Stimulated activated CD4-positive, alpha-beta T cell treated with anti-CD3 and anti-CD28 coated beads, Interleukin-12 subunit alpha, Interleukin-12 subunit beta, amount 100 ng/mL, for 48 hours (primary cell): ENCODE measurements at places on chromosomes 16 and 17.

DNA sequence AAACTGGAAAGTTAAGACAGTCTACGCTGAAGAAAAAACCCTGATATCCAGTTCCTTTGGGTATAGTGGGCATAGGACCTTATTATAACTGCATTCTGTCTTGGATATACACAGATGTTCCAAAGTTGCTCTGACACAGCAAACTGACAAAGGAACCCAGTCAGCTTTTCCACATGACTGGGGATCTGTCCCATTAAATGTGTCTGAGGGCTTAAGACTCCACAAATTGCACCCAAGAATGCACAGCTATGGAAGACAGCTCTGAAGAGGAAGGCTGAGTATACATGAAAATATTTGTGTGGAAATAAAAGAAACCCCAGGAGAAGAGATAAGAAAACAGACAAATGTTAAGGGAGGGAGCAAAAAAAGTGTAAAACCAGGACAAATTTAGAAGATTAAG lies 114.1 kb downstream of the SPAG9 start:
- no peak for DNase-seq

GRCh38 chr17:2027528-2028233 lies 2.3 kb upstream of the DPH1 start:
- no peak for DNase-seq

- DNase-seq, result no peak
Measured at GRCh38 chr16:4353675-4354074, 2.6 kb upstream of the PAM16 start.

DNA sequence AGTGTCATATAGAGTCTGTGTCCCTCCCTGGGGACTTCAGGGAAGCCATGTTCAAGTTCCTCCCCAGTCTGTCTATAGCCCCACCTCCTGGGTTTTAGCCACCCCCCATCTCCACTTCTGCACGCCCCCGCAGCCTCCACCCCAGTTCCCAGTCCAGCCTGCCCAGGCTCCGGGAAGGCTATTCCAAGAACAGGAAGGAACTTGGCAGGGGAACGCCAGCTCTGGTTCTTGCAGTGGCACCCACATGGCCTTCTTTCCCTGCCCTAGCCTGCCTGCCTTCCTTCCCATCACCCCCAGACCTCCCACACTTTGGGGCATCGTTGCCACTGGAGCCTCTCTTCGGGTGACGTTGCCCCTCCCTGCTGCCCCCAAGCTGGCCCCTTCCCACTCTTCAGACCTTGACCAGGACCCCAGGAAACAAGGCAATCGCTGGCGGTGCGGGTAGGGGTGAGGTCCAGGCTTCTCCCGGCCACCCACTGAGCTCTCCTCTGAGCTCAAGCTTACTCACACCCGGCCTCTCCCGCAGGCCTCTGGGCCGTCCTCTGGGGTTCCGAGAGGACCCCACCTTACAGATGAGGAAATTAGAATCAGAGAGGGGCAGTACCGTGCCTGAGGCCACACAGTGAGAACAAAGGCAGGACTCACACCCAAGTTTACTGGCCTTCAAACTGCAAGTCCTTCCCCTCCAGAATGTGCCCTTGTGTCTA lies 9.2 kb upstream of the CES4A start:
- DNase-seq, result no peak

GRCh38 chr17:57279432-57279831 lies 23.1 kb downstream of the MSI2 start:
- no peak for DNase-seq

- no peak for DNase-seq
Measured at GRCh38 chr17:72764632-72765041, 327.9 kb downstream of the SLC39A11 start.

DNA sequence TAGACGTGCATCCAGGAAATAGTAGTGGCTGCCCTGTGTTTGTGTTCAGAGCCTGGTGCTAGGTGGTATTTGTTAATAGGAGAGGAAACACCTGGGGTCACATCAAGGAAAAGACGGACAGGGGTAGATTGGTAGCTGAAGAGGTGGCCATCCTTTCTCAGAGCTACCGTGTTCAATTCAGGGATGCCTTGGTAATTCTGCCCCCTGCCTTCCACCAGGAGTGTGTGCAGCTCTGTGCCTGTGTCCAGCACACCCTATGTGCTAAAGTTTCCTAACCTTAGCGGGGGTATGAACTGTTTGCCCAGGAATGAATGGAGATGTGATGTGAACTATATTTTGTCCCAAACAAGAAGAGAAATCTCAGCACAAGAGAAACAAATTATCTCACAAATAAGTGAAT lies 174.1 kb upstream of the MPHOSPH6 start:
- DNase-seq, result no peak

DNA sequence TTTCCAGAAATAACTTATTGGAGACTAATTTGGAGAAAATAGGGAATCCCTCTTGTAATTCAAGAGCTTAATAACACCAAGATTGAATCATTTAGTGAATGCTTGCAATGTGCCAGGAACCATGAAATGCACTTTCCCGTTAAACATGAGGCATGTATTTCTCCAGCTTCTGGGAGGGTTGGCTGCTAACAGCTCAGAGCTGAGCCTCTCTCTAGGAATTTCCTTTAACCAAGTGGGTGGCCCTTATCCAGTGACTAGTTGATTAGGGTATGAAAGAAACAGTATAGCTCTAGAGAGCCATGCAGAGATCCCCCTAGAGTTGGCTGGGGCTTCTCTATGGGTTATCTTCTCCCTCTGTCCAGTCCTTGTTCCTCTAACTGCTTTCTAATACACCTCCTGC lies 356.4 kb upstream of the GOT2 start:
- DNase-seq, result no peak

GRCh38 chr16:85431431-85432124 lies 181.5 kb upstream of the GSE1 start:
- no peak for DNase-seq

GRCh38 chr17:48503747-48504146 lies 27.1 kb downstream of the HOXB1 start:
- DNase-seq, result no peak

DNA sequence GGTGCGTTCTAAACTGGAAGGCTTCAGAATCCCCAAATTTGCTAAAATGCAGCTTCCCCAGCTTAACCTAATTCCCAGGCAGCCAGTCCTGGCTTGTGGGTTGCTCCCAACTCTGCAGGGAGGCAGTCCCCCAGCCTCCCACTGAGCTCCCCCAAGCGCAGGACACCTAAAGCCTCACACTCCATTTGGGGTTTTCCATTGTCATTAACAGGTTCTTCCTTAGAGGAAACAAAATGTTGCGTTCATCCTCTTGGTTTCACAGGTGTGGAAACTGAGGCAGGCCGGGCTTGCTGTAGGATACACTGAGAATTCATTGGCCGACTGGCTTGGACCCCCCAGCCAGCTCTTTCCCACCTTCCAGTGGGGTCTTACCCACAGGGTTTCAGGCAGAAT lies 2.3 kb upstream of the TAC4 start:
- DNase-seq, result no peak

- DNase-seq, result no peak
Measured at GRCh38 chr17:73533781-73534180, 110.5 kb downstream of the SDK2 start.

- DNase-seq, result no peak
Measured at GRCh38 chr16:20323591-20324117, 3.7 kb downstream of the GP2 start.

DNA sequence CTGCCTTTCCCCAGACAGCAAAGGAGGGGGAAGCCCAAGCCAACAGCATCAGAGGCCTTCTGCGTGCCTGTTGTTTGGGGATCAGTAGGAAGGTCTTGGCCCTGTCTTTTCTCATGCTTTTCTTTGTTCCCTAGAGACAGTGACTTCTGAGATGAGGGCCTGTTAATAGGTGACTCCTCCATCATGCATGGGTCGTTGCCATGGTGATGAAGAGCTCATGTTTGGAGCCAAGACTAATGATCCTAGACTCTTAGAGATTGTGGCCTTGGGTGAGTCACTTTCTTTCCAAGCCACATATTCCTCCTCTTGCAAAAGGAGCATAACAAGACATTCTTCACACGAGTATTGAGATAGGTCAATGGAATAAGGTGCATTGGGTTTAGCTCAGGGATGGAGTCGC lies 201.1 kb upstream of the ASIC2 start:
- no peak for DNase-seq

DNA sequence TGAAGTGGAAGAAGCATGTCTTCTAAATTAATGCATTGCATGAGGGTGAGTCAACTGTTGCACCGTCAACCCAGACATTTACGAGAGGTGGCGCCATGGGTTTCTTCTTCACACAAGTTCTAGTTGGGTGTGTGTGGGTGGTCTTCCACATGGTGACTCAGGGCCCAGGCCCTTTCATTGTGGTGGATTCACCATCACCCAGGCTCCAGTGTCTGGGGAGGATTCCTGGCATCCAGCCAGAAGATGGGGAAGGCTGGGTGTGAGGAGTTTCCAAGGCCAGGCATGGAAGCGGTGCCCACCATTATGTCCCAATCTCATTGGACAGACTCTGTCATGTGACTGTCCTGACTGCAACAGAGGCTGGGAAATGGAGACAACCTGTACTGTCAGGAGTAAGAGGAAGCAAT lies 21.4 kb upstream of the JPH3 start:
- DNase-seq, result no peak

DNA sequence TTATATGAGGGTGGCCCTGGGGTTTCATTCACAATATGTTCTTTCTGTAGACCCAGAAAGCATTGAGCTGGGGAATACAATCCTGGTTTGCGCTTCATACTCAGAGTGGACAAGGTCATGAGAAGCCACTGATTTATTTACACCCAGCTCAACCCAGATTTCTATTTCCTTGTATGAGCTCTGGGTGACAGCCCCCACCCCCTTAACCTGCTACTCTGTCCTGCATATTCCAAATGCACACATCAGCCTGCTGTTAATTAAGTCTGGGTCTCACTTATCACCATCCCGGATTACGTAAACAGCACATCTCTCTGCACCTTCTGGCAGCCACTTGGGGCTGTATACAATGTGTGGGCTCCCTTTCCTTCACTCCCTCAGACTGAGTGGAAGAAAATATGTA lies 102.4 kb downstream of the DNAH9 start:
- DNase-seq, result no peak

- no peak for DNase-seq
Measured at GRCh38 chr16:6407596-6407995, 925.0 kb upstream of the RBFOX1 start.

DNA sequence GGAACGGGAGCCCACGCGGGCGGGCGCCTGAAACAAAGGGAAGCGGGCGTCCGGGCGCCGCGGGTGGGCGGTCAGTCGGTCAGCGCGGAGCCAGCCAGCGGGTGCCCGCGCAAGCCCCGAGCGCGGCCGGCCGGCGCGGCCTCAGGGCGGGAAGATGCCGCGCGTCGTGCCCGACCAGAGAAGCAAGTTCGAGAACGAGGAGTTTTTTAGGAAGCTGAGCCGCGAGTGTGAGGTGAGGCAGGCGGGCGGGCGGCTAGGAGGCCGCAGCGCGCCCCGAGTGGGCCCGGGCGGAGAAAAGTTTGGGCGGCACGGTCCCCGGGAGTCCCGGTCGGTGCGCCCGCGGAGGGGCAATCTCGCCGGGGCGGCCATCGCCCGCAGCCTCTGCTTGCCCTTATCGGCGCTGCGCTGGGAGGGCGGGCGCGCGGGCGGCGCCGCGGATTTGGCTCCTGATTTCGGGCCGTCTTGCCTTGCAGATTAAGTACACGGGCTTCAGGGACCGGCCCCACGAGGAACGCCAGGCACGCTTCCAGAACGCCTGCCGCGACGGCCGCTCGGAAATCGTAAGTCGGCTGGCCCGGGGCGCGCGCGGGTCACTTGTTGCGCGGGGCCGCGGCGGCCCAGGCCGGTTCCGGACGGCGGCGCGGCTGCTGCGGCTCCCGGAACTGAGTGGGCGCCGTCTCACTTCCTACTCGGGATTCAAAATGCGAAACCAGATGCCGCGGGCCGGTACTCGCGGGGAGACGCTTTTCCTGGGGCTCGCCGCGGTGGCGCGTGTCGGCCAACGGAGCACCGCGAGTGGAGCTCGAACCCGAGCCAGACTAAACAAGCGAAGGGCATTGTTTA lies 526 bp downstream of the CBFB start:
- peak; percentile 56 for DNase-seq

- DNase-seq, result no peak
Measured at GRCh38 chr17:45643591-45643990, 140.5 kb upstream of the CRHR1 start.

GRCh38 chr17:28702752-28703150 lies 8.9 kb downstream of the PROCA1 start:
- no peak for DNase-seq

GRCh38 chr16:84302111-84302954 lies 7.7 kb downstream of the WFDC1 start:
- DNase-seq, result no peak

- no peak for DNase-seq
Measured at GRCh38 chr16:20916289-20916688, 15.7 kb downstream of the LYRM1 start.

- DNase-seq, result no peak
Measured at GRCh38 chr16:4602331-4602730, 12.4 kb downstream of the UBALD1 start.

DNA sequence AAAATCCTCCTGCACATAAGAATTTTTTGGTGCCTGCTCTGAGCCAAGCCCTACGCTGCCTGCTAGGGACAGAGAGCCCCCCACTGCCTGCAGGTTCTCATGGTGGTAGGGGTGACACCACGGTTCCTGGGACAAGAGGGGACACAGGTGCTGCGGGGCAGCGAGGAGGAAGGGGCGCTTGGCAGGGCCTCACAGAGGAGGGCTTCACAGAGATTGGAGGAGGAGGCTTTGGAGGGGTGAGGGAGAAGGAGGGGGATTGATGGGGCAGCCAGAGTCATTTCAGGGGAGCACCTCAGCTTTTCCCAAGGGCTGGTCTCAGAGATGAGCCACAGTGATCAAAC lies 29.8 kb upstream of the GSG1L start:
- no peak for DNase-seq

DNA sequence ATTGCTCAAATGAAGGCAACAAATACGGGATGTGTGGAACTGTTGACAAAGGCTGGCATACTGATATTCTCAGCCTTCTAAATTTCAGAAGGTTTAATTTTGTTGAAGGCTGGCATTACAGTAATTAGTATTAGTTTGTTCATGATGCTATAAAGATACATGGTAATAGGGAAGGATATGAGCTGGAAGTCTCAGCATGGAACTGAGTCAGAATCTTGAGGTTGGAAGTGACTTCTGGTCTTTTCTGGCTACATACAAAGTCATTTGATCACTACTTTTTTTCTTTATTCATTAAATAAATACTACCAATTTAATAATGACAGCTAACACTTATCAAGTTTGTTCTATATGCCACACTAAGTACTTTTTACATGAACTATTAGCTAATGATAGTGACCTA lies 22.6 kb downstream of the RABEP1 start:
- no peak for DNase-seq
